ENCODE measurements at places on chromosomes 12 and 14. TPM values are rescaled to one million over a fixed set of nuclear protein-coding genes. Genes with fewer than 3 reads are reported as not detected.

The CCDC184 gene
- 1.1 TPM for total RNA-seq

DNA sequence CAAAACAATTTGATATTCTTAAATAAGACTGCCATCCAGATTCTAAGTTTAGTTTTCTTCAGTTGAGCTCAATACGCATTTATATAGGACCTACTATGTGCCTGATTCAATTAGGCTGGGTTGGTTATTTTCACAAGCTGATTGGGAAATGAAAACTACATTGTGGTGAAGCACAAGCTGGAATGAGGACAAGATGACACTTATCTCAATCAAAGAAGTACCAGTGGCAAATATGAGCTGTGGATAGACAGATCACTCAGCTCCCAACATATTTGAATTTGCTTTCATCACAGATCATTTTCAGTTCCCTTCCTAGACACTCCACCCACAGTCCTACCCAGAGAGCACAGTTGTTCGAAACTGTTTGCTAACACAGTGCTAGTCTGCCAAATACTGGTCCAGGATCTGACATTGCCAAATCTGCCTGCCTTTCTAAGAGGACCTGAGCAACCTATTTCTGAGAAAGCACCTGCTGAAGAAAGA is 74.7 kb downstream of the LLPH start:
- no peak for DNase-seq

- no peak for DNase-seq
Observed at GRCh38 chr14:37172936-37173614, 669 bp upstream of the SLC25A21 start.

GRCh38 chr12:119949594-119949993 is 39.4 kb upstream of the BICDL1 start:
- no peak for DNase-seq

GRCh38 chr14:58563978-58564377 is 73.8 kb upstream of the DACT1 start:
- no peak for DNase-seq

Measured in left ventricle myocardium superior (tissue), 1 donor.